ENCODE measurements at places on chromosomes 12 and 14.

DNA sequence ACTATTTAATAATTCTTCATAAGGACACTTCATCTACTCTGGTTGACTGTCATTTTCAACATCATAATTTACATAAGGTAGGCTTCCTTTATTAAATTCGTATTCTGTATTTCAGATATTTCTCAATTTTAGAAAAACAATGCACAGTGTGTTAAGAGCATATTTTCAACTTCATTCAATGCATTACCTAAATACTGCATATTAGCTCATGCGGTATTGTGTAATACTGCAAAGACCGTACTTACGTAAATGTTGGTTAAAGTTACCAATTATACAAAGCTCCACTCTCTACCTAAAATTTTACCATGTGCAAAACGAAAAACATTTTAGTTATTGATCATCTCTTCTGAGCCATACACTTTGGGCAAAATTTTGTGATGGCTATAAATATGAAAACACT is 62.8 kb downstream of the EXOC5 start:
- DNase-seq: no peak

DNA sequence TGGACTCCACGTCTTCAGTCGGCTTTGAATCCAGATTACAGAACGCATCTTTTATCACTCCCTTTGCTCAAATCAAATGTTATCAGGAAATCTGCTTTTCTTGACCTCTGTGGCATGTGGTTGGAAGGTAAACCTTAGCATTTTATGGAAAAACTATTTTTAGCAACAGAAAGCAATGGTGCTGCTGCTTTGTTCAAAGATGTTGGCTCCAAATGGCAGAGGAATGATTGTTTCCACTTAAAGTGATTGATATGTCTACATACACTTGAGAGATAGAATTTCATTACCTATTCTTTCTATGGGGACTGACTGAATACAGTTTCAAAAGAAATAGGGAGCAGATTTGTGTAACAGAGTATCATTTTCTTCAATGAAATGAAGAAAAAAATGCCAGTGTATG is 761.2 kb downstream of the NOVA1 start:
- DNase-seq: no peak

DNA sequence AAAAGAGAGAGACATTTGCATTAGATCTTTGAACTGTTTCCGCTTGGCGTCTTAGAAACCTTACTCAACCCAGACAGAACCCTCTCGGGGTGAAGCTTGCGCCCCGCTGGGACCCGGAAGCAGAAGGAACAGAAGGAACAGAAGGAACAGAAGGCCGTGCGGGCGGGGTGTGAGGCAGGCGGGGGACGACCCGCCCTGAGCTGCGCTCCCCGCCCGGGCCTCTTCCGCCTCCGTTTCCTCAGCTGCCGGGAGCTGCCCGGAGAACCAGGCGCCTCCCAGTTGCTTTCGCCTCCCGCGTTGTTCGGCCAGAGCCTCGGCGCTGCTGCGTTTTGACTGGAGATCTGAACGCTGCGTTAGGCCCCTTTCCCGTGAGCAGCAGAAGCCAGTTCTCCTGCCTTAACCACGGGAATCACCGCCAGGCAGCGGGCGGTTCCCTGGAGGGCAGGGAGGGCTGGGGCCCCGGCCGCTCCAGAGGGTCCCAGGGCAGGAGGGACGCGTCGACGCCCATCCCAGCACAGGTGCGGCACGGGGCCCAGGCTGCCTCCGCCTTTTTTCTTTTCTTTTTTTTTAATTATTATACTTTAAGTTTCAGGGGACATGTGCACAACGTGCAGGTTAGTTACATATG is 19.3 kb upstream of the MMP17 start:
- no peak for DNase-seq

DNA sequence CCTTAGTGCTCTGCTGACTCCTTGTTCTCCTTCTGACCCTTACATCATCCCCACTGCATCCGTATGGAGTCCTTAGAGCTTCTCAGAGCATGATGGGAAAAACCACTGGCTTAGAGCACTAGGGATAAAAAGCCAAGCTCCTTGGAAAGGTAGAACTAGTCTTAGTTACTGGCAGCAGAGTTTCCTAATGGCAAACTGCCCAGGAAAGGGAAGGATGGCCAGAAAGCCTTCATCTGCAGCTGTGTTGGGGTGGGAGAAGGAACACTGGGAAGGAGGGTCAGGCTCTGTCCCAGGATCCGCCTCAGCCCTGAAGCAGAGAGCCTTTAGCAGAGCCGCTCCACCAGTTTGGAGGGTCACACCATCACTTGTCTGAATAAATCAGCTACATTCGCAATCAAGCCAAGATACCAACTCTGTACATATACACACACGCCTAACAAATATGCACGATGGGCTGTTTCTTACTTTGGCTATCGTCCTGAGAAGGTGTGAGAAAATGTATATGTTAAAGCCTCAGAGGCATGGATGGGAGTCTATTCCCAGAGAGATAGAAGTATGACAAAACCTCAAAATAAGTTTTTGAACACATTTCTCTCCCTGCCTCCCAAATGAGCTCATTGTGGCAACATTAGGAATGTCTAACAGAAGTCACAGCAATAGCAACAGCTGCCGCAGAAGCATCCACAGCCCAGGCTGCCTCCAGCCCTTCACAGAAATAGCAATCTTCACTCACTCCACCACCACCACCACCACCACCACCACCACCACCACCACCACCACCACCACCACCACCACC is 18.6 kb upstream of the GALNT8 start:
- DNase-seq: no peak

DNA sequence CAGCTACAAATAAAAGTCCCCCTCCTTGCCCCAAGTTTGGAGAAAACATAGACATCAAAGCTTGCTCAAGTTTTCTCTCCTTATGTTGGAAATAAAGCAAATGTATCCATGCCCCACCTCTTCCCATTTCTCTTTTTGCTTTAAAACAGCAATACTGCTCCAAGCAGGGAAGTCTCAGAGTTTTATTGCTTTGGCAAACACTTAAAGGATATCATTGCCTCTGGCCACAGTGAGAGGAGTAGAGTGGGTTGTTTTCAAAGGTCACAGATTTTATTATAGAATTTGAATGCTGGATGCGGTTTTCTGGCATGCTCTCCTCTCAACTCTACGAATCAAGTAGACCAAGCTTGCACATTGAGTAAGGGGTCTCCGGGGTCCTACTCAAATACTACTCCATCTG is 149.7 kb downstream of the TTC7B start:
- no peak for DNase-seq

DNA sequence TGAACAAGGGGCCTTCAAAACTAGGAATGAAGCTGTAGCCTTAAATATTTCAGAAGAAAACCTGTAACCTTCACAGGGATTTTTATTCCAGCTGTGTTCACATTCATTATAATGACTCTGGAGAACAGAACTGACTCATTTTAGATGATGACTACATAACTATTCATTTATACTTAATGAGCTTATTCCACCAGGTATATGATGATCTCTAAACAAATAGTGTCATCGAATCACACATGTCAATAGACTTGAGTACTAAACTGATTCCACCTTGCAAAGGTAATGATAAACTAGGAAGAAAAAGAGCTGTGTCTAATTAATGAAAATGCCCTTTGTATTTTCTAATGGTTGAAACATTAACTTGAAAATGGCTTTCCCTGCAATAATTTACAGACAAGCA is 433.2 kb downstream of the PDZRN4 start:
- no peak for DNase-seq

GRCh38 chr14:94145902-94146527 is 16.6 kb upstream of the IFI27L2 start:
- no peak for DNase-seq

DNA sequence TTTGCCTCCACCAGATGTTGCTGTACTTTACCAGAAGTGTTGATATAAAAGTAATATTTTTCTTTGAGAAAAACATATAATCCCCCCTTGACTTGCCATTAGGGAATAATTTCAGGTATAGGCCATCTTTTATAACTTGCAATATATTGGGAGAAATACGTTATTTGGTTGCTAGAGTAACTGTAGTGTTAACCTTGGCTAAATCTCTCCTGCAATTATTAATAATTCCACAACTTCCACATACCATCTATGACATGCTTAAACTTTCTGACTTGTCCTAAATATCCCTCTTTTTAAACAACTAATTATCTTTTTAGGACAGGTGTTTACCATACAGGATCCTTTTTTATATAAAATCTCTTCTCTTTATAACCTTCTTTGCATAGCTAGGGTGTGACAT is 1048.2 kb downstream of the SLC16A7 start:
- no peak for DNase-seq

DNA sequence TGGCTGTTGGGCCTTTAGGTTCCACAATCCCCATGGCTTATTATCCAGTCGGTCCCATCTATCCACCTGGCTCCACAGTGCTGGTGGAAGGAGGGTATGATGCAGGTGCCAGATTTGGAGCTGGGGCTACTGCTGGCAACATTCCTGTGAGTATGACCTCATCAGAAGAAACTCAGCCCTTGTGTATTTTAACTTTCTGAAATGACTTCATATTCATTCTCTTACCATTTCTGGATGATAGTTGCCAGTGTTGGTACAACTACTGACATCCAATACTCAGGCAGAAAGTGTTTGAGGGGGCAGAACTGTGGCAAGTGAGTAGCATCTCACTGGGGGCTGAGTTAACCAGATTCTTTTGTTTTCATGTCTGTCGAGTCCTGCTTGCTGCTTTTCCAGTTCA is 2.3 kb downstream of the DAZAP2 start:
- no peak for DNase-seq

DNA sequence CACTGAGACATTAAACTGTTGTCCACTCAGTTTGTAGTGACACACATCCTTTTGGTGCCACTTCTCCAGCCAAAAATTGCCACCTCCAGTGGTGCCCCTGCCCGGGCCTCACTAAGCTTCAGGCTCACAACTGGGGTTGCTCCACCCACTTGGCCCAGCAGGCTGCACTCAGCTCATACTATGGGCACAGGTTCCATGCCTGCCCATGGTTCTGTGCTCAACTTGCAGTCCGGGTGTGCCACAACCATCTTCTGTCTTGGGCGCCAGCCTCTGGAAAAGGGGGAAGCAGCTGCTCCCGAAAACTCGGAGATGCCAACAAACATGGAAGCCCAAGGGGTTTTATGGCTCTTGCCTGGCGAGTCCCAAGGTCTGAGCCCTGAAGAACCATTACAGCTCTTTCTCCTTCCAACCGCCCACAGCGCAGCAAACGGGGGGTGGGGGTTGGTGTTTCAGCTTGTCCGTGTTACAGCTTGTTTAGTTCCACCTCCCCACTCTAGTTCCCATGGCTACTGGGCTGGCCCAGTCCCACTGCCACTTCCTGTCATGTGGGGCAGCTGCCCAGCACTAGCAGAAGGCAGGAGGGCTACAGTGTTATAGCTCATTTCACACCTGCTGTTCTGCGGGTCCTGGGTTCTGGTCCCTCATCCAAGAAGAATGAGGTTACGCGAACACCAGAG is 998.3 kb downstream of the SLC16A7 start:
- no peak for DNase-seq

DNA sequence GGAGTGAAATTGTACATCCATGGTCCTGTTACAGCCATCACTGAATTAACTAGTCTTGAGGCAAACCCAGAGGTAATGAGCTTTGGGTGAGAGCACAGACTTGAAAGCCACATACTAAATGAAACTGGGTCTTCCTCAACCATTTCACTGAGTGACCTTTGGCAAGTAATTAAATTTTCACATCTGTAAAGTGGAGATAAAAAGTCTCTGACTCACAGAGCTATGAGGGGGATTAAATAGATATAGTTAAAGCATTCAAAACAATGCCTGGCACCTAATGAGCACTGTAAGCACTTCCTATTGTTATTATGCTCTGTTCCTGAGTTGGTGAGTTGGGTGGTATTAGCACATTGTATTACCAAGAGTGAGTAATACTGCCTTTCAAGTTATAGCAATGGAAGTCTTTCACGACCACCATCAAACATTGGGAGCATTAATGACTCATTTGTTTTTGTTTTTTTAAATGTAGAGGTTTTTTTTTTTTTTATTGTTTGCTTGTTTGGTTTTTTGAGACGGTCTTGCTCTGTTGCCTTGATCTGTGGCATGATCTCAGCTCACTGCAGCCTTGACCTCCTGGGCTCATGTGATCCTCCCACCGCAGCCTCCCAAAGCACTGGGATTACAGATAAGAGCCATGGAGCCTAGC is 12.5 kb upstream of the STRN3 start:
- no peak for DNase-seq

- DNase-seq: no peak
Observed at GRCh38 chr12:46005151-46005797, 14.9 kb upstream of the SCAF11 start.

GRCh38 chr12:10331642-10332239 is 24.1 kb downstream of the KLRD1 start:
- no peak for DNase-seq

DNA sequence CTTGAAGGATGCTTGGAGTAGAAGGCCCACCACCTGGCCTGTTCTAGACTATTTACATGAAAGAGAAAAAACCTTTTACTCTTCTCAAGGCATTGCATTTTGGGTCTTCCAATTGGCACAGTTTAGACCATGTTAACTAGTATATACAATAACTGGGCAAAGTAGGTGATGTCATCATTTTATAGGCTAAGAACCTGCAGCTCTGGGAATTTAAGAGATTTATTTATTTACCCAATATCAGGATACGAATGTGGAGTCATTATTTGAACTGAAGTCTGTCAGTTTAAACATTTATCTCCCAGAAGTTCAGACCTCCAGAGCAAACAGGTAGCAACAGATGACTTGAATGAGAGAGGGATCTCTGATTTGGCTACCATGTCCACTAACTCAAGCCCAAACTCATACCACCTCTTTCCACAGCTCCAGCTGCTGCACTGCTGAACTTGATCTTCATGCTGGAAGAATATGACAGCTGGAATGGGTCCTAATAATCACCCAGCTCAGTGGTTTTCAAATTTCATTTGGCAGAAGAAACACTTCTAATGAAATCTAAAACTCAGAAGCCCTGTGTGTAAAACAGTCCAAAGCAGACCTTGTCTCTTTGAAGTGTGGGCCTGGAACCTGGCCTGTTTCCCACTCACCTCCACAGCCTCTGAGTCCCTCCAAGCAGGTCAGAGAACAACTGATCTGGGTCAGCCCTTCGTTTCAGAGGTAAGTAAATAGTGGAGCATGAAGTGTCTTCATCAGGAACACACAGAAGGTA is 179.2 kb downstream of the EMP1 start:
- no peak for DNase-seq

- DNase-seq: no peak
Observed at GRCh38 chr12:117272690-117273089, 82.4 kb upstream of the FBXO21 start.

GRCh38 chr14:82313889-82314288 is 780.2 kb upstream of the SEL1L start:
- no peak for DNase-seq

GRCh38 chr14:66701813-66702212 is 193.9 kb downstream of the GPHN start:
- DNase-seq: no peak

DNA sequence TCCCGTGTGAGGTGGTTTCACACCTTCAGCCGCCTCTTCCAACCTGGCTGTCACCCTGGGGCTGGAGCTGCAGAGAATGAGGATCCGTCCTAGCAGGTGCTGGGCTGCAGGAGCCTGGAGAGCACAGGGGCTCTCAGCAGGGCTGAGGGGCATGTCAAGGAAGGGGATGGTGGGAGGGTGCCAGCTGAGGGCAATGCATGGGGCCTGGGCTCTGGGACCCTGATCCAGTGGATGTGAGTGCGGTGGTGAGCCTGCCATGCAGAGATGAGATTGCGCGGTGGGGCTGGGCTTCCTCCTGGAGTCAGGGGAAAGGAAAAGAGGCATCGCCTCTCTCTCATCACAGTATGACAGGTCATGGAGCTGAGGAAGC is 31.5 kb downstream of the ANAPC7 start:
- DNase-seq: no peak

Measured in stimulated activated CD4-positive, alpha-beta T cell treated with anti-CD3 and anti-CD28 coated beads, Interleukin-2, amount 100 ng/mL, for 4 hours (primary cell).